ENCODE measurements at places on chromosomes 7 and 10.
A peak's percentile ranks its signal among the peaks of the same experiment; 100 is the strongest.

DNA sequence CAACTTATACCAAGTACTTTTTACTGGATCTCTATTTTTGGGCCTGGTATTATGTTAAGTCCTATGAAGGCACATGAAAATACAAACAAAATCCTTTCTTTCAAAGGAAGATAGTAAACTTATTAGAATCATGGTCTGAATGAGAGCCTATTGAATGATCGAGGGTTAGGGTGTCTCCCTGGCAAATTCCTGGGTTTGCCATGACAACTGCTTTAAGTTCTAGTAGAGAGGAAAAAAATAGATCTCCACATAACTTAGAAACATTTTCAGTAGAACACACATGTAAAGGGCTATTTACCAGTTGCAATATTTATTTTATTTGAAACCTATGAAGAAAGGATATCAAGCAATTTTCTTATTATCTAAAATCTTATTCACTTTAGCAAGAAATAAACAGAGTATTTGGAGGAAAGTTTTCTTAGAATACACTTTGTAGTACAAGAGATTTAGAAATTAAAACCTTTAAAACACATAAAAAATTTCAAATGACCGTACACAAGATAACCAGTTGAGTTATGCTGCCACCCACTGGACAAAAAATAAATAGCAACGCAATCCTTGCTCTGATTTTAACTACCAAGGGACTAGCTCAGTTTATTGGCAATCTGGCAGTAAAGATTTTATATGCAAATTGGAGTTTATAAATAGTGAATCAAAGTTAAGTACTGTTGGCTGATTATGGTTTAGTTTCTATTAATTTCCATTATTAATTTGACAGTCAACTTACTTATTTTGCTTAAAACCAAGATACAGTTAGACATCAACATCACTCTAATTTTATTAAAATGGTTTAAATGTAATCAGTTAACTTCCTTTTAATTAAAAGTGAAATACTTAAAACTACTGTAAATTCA lies 33.9 kb downstream of the CACUL1 start:
- peak; percentile 43 for DNase-seq

GRCh38 chr7:17318146-17318545 lies 19.7 kb downstream of the AHR start:
- no peak for DNase-seq

- DNase-seq = peak; percentile 91
Observed at GRCh38 chr10:17989908-17990767, 38.4 kb downstream of the SLC39A12 start.

DNA sequence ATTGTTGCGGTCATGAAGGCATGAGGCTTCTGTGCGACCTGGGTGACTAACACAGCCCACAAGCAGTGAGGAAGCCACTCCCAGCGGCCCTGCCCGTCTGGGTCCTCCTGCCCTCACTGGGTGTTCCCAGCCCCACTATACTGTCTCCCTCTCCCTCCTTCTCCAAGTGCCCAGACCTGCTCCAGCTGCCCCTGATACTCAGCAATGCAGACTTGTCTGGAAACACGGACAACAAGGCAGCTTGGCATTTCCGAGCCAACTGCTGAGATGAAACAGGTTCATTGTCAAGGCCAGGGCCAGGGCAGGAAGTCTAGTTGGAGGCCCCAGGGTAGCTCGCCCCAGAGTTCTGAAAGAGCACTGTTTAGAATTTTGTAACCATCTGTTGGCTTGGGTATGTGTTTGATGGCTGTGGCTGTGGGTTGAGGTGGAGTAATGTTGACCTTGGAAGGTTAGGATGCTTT lies 95.7 kb downstream of the RBM20 start:
- DNase-seq = peak; percentile 93

- DNase-seq = no peak
Observed at GRCh38 chr10:59896191-59896590, 10.2 kb downstream of the CCDC6 start.

DNA sequence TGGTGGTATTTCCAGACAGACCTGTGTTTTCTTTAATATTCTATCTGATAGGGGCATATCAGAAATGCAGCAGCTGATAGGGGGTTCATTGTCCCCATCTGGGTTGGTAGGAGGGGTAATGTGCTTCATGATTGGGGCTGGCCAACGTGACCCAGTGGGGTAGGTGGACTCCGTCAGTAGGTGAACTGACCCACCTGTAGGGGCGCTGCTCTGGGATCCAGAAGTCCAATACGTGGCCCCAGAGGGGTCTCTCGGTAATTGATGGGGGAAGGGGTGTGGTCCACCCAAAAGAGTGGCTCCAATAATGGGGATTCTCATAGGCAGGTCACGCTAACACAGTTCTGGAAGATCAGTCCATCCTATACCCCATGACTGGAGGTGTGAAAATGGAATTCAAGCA lies 112.0 kb downstream of the PRLHR start:
- no peak for DNase-seq

DNA sequence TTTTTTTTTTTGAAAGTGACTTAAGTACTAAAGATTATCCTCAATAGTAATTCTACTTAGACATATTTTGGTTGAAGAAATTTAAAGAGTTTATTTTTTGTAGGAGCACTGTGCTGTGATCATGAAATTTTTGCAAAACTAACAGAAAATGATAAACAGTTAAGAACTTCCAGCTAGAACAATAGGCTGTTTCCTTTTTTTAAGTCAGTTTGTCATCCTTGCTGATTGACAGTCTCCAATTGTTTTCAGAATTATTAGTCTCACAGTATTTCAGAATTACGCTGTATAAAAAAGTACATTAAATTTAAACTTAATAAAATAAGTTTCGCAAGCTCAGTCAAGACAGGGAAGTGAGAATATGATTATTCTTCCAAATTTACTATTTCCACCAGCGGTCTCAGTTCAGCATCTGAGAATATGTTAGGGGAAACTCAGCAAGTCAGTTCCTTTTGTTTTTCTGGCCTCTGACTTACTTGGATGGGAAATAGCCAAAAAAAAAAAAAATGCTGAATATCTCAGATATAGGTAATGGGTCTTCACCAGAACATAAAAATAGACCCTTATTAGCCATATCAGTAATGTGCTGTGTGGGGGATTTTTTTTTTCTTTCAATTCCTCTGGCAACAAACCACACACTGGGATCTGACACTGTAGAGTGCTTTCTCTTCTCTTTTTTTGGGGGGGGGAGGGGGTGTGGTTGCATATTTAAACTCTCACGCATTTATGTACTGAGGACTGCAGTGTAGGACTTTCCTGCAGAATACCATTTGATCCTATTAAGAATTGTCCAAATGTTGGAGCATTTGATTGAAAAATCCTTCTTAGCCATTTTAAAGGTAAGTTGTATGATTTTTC lies at the start of gene CD36:
TSS of gene CD36 (plus strand) at position 732 of the 855 bp plus-strand sequence. CDS start 8,099 bp downstream, outside the sequence.
- no peak for DNase-seq

GRCh38 chr10:34018784-34019183 lies 684.3 kb upstream of the NRP1 start:
- DNase-seq = no peak

- DNase-seq = no peak
Observed at GRCh38 chr10:11256896-11257295, 239.2 kb downstream of the CELF2 start.

GRCh38 chr10:2202401-2202800 lies 465.1 kb upstream of the ADARB2 start:
- peak; percentile 23 for DNase-seq

GRCh38 chr10:34655286-34656170 lies 159.6 kb downstream of the PARD3 start:
- DNase-seq = peak; percentile 70

GRCh38 chr7:47572939-47573757 lies 8.8 kb downstream of the TNS3 start:
- DNase-seq = no peak

- no peak for DNase-seq
Observed at GRCh38 chr7:157635148-157635500, 298.3 kb downstream of the DNAJB6 start.

All from foreskin melanocyte (primary cell).